ENCODE measurements at places on chromosomes 7 and 10.

DNA sequence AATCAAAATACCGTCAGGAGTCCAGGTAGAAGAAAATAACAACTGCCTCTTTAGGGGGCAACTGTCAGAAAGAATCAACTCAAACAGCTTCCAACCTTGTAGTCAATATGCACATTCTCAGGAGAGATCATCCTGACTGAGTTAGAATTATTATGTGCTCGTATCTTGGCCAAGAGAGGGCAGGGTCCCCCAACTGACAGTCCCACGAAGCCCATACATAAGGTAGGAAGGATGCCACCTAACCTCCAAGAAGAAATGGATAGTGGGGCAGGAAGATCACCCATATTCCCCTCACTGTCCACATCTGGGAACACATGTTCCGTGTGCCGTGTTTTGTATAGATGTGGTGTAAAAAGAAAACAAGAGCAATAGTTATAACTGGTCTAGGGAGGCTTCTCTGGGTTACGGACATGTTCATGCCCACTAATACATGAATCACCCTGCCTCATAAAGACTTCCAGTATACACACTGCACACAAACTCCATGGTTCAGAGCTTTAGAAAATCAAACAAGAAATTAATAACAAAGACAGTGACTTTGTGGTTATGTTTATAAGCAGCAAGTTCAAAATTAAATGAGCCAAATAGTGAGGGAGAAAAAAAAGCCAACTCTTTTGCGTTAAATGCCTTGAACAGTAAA, 295.6 kb downstream of the FGFR2 start:
- DNase-seq: no peak

- peak; percentile 48 for DNase-seq
Observed at GRCh38 chr10:520402-520787, 169.1 kb downstream of the DIP2C start.

DNA sequence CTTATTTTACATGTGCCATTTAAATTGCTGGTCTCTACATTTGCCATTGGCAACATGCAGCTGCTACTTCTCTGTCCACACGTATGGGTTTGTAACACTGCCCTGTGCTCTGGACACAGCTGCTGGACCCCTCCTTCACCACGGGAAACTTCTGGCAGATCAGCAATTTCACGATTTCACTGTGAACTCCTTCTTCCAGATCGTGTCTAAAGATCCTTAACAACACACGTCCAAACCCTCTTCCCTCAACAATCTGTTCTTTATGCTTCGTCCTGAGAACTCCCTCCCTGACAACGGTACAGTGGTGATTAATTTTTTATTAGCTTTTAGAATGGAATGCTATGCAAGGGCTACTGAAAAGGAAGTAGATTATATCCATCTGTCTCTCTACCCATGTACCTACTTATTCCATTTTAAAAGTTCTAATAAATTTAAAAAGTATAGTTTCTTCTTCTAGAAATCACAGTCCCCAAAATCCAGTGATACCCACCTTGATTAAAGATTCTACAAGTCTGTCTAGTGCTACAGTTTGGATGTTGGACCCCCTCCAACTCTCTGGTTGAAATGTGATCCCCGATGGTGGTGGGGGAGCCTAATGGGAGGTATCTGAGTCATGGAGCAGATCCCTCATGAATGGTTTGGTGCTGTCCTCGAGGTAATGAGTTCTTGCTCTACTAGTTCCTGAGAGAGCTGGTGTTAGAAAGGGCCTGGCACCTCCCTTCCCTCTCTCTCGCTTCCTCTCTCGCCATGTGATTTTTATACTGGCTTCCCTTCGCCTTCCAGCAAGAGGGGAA, 81.0 kb downstream of the KIAA1549 start:
- no peak for DNase-seq

DNA sequence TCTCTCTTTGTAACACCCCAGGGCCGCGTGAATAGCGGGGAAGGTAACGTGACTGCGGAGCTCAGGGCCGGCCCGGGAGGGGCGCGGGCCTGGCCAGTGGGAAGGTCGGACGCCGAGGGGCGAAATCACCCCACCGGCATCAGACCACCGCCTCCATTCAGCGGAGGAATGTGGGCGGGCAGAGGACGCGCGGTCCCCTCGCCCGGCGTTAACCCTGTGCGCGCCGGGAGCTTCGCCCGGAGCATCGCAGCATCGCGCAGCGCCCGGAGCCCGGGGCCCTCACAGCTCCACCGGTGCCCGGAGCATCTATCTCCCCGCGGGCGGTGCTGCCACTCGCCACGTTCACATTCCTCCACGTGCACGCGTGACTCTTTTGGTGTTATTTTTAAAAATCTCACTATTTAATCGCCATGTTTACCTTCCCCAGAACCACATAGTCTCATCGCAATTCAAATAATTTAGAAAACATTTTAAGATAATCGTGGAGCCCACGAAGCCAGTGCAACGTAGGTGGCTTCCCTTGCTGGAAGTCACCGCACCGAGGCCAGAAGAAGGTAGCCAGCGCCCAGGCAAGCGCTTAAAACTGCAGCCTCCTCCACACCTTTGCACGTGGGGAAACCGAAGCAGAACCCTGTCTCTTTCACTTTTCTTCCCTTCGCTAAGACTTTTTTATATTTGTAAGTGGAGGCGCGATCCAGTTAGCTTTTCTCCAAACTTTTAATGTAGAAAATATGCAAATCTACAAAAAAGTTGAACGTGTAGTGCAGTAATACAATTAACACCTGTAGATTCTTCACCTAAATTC, 21.8 kb downstream of the FGFBP3 start:
- DNase-seq: peak; percentile 54

- DNase-seq: peak; percentile 85
Observed at GRCh38 chr7:71615017-71615416, 483.1 kb downstream of the GALNT17 start.

DNA sequence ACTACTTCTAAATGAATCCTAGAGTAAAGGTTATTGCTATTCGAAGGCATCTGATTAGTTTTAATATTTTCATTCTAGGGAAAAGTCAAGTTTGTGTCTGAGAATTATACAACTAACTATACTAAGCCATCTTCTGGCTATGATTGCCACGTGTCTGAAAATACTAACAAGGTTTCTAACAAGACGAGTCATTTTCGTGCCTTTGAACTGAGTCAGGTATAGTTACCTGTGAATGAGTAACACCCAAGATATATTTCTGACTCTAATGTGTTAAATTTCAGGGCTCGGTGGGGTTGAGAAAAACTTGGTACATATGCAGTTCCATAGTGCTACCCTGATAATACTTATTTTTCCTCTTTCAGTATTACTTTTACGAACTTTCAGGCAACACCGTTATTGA, 35.5 kb downstream of the TASOR2 start:
- no peak for DNase-seq

DNA sequence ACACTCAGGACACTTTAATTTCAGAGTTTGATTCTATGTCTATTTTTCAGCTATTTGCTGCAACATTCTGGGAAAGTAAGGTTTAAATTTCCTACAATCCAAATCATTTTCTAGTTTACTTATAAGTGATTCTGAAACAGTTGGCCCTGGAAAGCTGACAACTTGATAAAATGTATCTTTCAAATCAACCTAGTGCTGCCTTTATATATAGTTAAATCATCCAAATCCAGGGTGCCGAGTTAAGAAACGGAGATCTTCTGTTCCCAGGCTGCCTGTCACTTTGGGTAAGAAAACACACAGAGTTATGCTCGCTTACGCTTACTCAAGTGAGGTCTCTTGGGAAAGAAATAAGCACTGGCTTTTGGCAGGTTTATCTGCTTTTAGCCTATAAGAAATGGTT, 175.0 kb downstream of the POU6F2 start:
- no peak for DNase-seq

- DNase-seq: peak; percentile 86
Observed at GRCh38 chr10:30751678-30752331, 122.3 kb upstream of the LYZL2 start.

DNA sequence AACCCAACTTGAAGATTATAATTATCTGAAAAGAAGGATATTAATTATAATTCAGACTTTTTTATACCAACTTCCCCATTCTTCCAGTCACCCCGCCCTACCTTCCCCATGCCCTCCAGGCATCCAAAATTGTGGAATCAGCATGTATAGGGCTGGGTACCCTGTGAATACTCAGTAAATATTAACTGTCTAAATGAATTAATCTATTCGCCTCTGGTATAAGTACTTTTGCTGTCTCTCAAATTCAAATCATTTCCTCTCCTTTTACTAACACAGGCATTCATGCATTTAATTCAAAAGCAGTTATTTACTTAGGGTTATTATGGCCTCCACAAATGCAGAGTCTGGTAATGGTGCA, 26.5 kb upstream of the GOT1 start:
- DNase-seq: no peak

GRCh38 chr7:149886018-149886415, 12.2 kb downstream of the ATP6V0E2 start:
- DNase-seq: no peak

DNA sequence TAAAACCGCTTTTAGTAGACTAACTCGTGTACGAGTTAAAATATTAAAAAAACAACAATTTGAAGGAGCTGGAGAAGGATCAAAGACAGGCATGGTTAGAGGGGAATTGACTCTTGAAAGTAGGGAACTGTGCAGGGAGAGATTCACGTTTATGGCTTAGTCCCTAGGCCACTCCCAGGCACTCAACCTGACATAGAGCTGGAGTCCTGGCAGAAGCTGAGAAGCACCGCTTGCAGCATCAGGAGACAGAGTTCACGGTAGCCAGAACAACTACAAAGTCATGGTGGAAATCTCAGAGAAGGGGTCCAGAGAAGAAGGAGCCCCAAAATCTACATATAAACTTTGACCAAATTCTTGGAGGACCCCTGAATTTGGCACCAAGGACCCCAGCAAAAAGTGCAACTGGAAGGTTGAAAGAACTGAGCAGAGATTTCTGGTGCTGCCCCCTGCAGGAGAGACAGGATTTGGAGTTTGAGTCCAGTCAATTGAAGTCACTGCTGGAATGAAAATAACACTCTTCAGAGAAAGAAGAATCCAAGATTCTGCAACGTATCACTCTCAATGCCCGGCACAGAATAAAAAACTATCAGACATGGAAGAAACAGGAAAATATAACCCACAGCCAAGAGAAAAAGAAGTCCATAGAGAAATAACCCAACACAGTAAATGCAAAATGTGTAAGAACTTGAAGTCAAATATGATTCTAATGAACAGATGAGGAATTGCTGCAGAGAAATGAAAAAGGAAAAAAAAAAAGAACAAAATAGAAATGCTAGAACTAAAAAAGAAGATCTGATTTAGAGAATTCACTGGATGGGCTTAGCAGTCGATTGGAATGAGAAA, 493.3 kb upstream of the PODXL start:
- DNase-seq: no peak

- no peak for DNase-seq
Observed at GRCh38 chr10:125967533-125967932, 71.2 kb downstream of the FANK1 start.

GRCh38 chr7:8143151-8143874, 118.7 kb downstream of the ICA1 start:
- DNase-seq: no peak

GRCh38 chr10:79383974-79384606, 36.8 kb downstream of the PPIF start:
- DNase-seq: peak; percentile 64

DNA sequence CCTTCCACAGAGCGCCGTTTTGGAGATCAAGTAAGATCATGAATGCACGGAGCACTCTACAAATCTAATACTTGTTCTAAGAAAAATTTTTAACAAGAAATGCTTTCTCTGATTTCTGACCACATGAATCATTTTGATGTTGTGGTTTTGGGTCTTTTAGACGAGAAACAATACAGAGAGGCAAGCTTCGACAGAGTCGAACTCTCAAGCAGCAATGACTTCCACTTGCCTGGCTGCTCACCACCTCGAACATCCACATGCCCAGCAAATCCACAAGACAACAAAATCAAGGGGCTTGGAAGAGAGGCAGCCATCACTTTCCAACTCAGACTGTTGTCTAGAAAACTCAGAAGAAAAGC, 69.4 kb upstream of the GSDME start:
- no peak for DNase-seq

- no peak for DNase-seq
Observed at GRCh38 chr10:27482984-27483956, 20.8 kb upstream of the RAB18 start.

DNA sequence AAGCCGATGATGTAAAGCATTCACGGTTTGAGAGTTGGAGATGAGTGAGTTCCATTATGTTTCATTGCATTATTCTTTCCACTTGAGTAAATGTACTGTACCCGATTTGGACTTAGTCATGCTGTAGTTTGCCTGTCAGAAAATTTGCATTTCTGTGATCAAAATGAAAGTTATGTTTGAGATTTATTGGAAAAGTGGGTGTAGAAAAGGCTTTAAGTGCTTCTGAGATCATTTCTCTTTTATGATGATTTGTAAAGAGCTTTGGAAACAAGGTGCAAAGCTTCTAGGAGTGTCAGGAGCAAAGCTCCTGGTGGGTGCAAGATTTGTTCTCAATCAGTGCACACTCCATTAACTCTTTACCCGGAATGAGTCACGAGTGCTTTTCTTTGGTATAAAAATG, 204.1 kb upstream of the POM121L12 start:
- no peak for DNase-seq

- no peak for DNase-seq
Observed at GRCh38 chr7:149317986-149318672, 56.1 kb downstream of the ZNF783 start.

DNA sequence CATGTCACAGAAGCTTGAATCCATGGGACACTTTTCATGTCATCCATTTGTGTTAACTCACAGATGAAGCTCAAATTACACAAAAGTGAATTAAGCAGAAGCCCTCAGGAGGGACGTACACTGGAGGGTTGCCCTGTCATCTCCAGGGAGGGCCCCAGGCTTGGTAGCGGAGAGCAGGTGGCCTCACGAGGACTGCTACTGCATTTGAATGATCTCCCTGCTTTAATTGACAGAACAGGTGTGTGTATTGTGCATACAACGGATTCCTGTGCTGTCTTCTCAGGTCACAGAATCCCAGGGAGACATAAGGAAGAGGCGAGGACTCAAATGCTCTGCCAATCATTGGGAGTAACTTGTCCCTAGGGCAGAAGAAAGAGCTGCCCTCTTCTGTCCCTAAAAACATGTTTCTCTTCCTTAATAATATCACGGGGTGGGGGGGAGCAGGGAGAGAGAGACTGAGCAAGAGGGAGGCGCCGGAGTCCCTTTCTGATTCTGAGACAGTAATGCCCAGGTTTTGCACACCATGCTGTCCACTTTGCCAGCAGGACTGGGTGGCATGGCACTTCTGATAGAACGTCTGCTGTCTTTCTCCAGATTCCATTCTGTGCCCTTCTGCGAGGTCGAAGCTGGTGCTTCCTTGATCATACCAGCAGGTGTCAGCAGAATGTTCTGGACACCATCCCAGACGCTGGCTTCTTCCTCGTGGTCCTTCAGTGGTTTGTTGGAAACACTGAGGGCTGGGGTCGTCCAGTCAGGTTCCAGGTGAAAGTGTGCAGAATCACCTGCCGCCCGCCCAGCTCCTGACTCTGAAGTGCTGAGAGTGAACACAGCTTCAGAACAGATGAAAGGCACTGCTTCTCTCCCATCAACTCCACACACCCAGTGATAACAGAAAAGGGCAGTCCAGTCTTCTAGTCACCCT, 26.2 kb upstream of the RASGEF1A start:
- peak; percentile 35 for DNase-seq

DNA sequence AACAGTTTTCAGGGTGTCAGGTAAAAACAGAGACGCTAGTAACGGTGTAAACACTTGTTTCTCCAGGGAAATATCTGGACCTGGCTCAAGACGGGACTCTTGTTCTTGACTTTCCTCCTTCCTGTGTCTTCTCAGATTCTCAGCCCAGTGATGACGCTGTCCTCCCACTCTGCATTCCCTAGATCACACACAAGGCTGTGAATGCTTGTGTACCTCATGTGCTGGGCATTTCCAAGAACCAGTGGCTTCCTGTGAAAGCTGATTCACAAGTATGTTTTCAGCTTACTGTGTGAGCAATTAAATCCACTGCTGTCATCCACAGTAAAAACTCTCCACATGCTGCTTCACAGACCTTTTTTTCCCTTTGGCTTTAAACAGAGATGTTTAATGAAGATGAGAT, 193.8 kb upstream of the DPP6 start:
- DNase-seq: no peak

Measured in tibial artery (tissue), 4 donors.